ENCODE measurements at places on chromosomes 5 and 9.

DNA sequence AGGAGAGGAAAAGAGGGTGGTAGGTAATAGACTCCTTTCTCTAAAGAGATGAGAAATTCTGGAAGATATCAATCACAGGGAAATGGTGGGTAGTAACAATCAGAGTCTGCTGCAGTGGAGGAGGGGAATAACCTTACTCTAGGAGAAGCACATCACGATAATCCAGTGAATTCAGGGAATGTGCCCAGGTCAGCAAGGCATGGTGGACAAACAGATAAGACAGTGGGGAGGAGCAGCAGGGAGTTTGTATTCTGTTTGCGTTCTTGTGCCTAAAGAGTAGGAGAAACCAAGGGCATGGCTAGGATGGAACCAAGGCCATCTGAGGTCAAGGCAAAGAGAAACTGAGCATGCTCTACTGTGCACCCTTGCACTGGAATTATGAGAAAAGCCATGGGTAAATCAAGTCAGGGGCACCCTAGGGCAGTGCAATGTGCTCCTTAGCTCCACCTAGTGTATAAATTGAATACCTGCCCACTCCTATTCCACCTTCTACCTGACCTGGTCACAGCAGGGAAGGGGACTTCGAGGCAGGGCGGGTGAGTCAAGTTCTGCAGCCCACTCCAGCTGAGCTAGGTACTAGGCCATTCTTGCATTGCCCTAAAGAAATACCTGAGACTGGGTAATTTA, 31.6 kb downstream of the RETREG1 start:
- no peak for DNase-seq

DNA sequence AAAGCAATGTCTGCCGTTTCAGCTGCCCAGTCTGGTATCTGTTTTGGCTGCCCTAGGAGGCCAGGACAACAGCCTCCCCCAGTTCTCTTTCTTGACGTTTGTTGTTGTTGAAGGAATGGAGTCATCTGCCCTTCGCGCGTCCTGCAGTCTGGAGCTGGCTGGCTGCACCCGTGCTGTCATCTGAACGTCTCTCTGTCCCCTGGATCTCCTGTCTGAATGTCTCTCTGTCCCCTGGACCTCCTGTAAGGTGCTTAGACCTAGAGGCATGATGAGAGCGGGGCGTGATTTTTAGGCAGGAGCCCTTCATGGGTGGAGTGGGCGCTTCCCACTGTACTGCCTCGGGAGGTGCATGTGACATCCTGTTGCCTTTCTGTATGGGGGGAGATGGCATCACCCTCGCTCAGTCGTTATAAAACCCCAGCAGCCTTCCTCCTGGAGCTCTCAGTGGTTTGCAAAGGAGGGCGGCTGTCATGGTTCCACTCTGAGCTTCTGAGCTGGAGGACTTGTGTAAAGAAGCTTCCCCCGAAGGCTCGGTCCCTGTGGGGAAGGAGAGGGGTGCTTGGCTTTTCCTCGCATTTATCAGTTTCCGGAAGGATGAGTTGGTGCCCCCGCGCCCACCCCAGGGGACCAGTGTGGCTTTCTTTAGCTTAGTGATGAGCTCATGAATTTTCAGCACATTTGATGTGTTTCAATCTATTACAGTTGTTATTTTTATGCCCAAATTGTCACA, 49.8 kb upstream of the OLFM1 start:
- DNase-seq, result no peak

DNA sequence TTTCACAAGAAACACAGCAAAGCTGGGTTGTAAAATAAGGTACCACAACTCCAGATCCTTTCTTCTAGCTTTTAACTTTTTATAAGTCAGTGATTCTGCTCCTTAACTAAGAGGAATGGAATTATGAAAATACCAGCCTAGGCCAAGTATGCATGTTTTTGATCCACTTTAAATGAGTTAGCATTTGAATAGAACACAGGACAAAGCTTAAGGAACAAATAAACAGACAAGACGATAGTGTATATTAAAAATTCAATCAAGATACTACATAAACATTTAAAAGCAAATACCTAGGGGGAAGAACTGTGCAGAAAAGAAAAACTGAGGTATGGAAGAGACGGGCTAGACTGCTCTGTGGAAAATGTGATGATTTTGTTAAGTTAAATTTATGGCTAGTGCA, 200.7 kb downstream of the LURAP1L start:
- no peak for DNase-seq

DNA sequence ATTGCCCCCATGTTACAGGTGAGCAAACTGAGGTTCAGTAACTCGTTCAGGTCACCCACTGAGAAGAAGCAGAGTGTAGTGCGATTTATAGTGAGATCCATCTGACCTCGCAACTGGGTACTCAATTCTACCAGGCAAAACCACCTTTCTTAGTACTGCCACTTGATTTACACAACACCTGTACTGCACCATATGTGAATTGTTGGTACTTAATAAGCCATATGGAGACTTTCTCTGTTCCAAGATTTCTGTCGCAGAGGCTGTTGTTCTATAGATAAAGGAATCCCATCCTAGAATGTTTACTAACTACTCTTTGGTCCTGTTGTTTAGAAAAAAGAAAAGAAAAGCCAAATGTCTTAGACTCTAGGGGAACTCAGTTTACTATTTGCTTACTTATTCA, 287.5 kb downstream of the KCTD16 start:
- DNase-seq, result no peak

DNA sequence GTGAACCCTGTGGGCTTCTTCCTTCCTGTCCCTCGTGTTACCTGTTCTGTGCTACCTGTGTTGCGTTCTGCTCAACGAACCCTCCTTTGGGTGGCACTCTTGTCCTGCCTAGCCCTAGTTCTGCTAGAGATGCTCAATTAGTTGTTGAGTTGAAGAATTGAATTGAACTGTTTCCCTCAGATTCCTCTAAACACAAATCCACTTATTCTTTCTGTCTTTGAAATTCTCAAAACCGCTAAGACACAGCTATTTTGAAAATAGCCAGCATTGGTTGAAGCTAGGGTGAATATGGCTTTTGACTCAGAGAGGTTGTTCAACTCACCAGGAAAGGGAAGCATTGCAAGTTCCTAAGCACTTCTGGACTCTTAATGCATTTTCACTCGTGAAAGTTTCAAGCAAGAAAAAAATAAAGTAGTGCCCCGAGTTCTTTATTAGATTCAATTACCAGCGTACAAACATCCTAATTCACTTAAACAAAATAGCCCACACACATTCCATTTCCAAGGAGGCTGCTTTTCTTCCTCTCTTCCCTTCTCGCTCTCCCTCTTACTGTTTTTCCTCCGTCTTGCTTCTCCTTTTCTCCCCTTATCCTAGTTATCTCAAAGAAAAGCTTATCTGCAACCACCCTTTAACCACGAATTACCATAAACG, 642 bp upstream of the ITGA1 start:
- DNase-seq, result no peak

DNA sequence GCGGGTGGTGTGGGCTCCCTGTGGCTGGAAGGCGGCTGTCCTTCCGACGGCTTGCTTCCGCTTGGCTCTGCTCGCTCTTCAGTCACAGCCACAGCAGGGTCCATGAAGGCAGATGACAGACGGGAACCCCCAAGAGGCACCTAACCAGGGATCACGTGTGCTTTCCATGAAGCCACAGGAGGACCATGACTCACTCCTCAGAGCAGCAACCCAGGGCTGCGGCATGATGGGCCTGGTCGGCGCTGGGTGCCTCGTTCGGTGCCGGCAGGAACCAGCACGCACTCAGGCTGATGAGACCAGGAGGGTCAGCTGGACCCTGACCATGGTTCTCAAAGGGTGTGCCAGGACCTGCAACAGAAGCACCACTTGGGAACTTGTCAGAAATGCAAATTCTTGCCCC, 32.8 kb upstream of the MED10 start:
- DNase-seq, result no peak

- DNase-seq, result no peak
Measured at GRCh38 chr5:8473827-8474568, 605.0 kb downstream of the MTRR start.

DNA sequence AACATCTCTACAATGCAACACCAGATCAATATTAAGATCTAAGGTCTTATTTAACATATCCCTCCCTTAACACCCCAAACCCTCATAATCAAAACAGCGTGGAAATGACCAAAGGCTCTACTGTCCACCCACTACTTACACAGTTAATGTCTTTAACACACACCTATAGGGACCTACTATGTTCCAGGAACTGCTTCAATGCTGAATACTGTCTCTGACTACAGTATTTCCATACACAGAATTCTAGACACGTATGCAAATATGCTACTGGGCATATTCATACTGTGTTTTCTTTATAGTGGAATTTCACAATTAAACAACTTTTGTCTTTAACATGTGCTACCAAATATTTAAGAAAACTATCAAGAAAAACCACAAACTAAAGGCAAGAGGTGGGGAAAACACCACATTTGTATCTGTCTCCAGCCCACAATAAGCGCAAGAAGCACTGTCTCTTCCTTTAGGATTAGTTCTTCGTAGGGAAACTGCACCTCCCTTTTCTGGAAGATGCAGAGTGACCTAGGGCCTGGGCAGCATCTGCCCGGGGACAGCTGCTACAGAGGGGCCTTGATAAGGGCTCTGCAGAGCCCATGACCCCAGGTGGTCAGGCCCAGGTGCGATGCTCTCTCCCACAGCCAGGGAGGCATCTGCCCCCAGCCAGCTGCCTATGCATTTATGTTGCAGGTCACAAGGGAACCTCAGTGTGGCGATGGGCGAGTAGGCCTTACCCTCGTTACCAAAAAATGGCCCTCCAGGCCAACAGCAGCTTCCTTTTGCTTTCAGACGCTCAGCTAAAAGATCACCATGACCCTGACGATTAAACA, 55.2 kb downstream of the PSMB7 start:
- peak; percentile 3 for DNase-seq

DNA sequence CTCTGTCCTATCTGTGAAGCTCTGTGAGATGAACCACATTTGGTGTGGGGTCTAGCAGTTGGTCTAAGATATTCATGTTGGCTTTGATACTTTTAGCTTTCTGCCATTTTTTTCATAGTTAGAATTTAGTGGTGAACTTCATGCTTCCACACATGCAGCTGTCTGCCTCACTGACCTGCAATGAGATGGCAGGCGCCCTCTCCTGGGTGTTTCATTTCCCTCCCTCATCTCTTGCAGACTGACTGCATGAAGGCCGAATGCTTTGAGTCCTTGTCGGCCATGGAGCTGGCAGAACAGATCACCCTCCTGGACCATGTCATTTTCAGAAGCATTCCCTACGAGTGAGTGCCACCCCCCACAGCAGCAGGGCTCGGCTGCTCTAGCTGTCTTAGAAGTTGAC, 26.1 kb upstream of the CKMT2 start:
- no peak for DNase-seq

DNA sequence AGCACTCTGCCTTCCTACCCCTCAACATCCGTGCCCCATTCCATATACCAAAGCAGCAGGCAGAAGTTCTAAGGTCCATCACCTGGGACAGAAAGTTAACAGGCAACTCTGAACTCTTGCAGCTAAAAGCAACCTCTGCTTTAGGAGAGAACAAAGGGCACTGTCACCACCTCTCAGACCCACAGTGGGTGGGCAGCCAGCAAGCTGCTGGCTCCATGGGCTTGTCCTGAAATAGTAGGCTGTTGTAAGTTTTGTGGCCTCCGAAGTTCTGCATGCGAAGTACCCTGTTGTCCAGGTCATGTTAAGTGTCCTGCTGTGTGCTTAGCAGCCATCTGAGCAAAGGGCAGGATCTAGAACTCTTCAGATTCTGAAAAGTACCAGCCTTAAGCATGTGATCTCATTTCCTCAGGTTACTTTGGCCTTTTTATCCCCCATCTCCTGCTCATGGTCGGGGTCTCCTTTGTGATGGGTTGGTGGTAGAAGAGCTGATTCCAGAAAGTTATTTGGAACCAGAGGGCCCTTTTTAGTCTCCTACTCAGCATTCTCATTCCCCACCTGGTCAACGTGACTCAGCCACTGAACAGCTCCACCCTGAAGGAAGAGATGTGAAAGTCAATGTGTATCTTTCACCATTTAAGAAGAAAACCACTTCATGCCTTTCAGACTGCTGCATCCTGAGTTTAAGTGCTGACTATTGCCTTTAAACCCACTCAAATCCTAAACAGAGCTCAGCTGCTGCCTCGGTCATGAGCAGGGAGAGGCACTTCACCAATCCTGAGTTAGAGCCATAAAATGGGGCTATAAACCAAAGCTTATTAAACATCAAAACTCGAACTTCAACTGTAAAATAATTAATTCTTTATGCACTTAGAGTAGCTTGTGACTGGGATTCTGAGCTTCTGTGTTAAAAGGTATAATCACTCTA, 121.4 kb downstream of the DPYSL3 start:
- no peak for DNase-seq

Data from NCI-H526 (cell line).